NCI-H1417 treated with DMSO at 0.1 percent for 48 hours (cell line): ENCODE measurements at places on chromosomes 7 and 10.

- DNase-seq, result no peak
Observed at GRCh38 chr7:151308791-151309190, 32.8 kb upstream of the NUB1 start.

DNA sequence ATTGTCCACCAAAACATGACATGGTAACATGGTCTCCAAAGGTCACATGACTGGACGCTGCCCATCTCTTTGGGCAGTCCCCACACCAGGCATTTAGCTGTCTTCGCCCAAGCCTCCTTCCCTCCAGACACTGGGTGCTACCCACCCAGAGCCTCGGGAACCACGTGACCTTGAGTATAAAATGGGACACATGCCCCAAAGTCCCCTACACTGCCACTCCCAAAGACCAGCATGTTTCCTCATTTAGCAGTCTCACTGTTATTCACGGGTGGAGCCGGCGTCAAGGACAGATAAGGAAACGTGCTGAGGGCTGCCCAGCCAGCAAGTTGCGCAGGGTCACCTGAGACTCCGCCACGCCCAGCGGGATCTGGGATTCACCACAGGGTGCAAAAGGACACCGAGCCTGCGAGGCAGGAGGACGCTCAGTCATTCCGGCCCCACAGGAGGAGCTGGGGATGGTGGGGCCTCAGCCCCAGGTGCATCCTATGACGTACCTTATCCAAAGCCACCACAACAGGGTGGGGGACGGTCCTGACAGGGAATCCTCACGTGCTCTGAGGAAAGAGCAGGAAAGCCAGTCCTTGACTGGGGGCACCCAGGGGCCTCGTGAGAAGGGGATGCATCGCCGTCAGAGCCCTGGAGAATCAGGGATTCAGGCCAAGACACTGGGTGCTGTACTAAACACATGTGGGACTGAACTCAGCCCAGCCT lies 226.9 kb downstream of the TNS3 start:
- no peak for DNase-seq

DNA sequence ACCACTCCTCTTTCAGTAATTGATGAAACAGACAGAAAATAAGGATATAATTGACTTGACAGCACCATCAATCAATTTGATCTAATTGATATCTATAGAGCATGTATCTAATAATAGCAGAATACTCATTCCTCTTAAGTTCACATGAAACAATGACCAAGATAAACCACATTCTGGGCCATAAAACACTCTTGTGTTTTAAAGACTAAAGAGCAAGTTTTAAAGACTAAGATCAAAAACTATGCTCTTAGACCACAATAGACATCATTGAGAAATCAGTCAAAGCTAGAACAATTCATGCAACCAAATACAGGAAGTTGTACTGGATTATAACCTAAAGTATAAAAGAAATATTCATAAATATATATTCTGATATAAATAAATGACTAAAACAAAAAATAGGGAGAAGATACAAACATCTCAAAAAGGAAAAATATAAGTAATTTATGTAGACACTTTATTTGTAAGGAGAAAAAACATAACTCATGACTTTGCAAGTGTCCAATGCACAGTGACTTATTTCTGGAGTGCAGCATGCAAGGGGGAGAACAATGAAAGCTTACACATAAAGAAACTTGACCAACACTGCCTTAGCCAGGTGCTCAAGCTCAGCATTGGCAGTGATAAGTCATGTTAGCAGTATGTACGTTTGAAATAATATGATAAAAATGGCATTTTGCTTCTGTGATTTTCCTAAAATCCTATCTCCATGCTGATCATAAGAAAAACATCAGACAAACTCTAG lies 312.7 kb upstream of the IGFBP3 start:
- DNase-seq, result no peak

DNA sequence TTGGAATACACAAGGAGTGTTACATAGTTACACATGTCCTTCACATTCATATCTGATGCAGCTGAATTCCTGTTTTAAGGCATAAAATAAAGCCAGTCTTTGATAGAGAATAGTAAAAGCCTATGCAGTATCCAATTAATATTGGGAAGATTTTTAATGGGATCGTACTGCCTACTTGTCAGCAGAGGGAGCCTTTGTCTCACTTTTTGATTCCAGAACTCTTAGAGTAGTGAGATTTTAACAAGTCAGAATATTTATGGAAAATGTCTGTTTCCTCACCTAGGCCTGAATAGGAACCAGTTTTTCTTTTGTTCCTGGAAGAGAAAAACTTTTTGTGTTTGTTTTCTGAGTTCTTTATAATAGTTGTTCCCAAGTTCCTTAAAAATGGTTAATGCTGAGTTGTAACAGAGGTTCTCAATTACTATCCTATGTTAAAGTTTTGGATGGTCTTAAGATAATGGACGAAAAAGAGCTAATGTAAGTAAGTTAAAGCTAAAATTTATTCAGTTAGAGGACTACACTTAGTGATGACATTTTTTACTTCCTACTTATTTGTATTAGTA lies 114.0 kb downstream of the BBS9 start:
- DNase-seq, result peak; percentile 30

DNA sequence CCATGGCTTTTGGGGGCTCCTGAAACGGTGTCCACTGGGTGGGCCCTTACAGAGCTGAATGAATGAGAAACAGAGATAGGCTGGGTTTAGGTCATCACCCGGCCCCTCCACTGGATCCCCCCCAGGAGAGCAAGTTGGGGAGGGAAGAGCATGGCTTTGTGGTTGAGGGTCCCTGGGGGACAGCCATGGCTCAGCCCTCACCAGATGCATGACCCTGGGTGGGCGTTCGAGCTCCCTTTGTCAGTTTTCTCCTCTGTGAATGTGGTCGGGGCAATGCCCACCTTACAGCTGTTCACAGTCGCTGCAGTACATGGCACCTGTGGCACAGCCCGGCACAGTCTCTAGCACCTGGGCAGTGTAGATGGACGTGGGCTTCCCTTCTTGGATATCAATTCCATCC lies 40.6 kb upstream of the CXCL12 start:
- no peak for DNase-seq

- no peak for DNase-seq
Observed at GRCh38 chr10:43084812-43085211, 7.9 kb downstream of the RET start.

DNA sequence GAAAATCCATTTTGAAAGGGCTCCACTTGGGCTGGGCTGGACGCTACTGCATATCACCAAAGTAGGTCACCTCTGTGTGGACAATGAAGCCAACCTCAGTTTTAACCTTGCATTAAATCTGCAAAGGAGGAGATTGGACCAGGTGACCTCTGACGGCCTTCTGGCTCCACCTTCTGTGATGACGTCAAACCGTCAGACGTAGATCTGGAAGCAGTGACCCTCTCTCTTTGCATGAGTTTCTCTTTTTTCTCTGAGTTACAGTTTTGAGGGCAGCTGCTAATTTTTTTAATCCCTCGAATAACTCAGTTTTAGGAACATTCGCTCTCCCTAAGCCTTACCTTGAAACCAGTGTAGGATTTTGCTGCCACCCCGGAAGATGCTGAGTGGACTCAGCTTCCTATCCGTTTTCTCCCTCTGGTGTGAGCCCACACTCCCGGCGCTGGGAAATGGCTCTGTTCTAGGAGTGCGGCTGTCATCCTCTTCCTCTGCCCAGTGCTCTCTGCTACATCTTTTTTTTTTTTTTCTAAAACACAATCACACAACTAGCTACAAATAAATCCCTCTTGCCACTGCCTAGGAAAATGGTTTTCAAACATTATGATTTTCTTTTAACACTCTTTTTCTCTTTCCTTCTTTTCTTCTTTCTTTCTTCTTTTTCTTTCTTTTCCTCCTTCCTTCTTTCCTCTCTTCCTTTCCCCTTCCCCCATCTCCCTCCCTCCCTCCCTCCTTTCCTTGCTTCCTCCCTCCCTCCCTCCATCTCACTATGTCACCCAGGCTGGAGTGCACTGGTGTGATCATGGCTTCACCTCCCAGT lies 27.7 kb upstream of the NMT2 start:
- no peak for DNase-seq

- no peak for DNase-seq
Observed at GRCh38 chr10:34228066-34228465, 587.0 kb downstream of the PARD3 start.

DNA sequence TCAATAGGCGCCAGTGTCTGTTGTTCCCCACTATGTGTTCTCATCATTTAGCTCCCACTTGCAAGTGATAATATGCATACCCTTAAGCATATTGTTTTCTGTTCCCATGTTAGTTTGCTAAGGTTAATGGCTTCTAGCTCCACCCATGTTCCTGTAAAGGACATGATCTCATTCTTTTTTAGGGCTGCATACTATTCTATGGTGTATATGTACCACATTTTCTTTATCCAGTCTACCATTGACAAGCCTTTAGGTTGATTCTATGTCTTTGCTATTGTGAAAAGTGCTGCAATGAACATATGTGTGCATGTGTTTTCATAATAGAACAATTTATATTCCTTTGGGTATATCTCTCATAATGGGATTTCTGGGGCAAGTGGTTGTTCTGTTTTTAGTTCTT lies 77.8 kb upstream of the PLXDC2 start:
- DNase-seq, result no peak

- DNase-seq, result no peak
Observed at GRCh38 chr7:137001041-137001440, 132.6 kb downstream of the CHRM2 start.

GRCh38 chr10:21505711-21506278 lies 19.7 kb downstream of the SKIDA1 start:
- no peak for DNase-seq

DNA sequence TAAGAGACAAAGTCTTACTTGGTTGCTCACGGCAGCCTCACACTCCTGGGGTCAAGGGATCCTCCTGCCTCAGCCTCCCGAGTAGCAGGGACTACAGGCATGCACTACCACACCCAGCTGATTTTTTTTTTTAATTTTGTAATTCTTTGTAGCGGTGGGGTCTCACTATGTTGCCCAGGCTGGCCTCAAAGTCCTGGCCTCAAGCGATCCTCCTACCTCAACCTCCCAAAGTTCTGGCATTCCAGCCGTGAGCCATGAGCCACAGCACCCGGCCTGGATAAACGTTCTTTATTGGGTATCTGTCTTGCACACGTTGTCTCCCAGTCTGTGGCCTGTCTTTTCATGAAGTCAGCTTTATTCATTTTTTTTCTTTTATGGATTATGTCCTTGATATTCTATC lies 636.1 kb upstream of the FOXK1 start:
- DNase-seq, result no peak

GRCh38 chr7:117064688-117065087 lies 111.4 kb downstream of the ST7 start:
- DNase-seq, result no peak

GRCh38 chr10:117619707-117620405 lies 77.3 kb downstream of the EMX2 start:
- no peak for DNase-seq

DNA sequence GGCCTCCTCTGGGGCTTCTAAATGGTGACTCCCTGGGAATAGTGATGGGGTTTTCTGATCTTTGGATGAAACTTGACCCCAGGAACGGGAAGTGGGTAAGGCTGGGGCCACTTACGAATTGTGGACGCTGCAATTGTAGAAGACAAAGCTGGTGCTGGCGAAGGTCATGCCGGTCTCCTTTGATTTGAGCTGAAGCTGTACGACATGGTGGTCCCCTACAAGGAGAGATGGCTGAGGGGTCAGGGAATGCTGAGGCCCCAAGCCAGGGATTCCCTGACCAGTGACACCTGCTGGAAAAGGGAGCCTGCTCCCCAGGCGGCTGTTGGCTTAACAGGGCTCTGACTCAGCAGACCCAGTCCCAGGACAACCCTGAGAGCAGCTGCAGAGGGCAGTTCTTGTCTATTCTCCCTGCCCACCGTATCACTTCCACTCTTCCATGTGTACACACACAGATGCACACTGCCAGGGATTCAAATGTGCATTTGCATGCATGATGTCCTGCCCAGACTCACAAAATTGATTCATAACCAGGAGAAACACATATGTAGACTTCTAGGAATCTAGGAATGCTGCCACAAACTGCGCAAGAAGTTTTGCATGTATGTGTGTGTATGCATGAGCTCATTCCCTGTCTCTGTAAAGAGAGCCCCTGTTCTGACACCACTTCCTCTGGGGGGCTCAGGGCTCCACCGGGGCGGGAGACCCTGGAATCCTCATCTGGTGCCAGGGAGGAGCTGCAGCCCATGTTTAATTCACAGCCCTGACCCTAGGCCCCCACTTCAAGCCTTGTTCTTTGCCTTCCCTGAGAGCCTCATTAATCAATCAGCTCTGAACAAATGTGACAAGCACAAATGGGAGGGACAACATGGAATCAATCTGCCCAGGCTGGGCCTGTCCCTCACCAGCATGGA lies 350.0 kb downstream of the PLXNA4 start:
- no peak for DNase-seq

DNA sequence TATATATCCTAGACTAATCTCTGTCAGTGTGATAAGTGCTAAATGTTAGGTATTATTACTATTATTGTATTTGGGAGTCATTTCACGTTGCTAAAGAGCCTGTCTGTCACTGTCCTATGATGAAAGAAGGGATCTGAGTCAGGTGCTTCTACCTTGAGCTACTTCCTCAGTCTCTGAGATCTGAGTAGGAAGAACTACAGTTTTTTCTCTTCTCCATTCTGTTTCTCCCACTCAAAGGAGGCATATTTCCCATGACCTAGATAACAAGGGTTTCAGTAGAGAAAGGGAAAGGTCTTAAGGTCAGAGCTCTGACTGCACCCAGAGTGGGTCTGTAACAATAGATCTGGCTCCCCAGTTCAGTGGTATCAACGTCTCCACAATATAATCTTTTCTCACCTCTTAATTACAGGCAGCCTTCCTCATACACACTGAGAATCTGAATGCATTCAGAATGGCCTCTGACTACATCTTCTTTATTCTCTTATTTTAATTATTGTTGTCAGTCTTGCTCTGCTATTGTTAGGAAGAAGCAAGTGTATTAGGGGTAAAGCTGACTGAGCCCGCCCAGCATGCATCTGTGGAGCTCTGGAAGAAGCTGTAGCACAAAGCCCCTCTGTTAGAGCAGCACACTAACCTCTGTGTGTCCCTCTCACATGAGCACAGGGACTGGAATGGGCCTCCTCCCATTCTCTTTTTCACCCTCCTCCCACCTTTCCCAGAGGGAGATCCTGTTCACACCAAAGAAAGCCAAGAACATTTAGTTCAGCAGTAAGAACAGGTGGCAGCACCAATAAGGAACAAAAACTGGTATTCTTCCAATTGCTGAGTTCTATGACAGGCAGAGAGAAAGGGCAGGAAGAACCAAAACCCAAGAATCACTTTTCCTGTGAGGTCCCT lies 38.1 kb downstream of the USP54 start:
- DNase-seq, result no peak

- DNase-seq, result no peak
Observed at GRCh38 chr7:100154651-100155491, 3.7 kb downstream of the TRAPPC14 start.

- DNase-seq, result no peak
Observed at GRCh38 chr10:77613476-77614130, 24.0 kb downstream of the KCNMA1 start.

GRCh38 chr10:117360994-117361667 lies 14.1 kb downstream of the PDZD8 start:
- DNase-seq, result no peak

- DNase-seq, result no peak
Observed at GRCh38 chr7:46679671-46680070, 758.6 kb upstream of the IGFBP3 start.

GRCh38 chr10:102219370-102219769 lies 6.7 kb upstream of the ELOVL3 start:
- DNase-seq, result no peak
